ENCODE measurements at places on chromosomes 5 and 9.

- peak; percentile 42 for DNase-seq
Measured at GRCh38 chr5:109865637-109866036, 175.9 kb downstream of the MAN2A1 start.

DNA sequence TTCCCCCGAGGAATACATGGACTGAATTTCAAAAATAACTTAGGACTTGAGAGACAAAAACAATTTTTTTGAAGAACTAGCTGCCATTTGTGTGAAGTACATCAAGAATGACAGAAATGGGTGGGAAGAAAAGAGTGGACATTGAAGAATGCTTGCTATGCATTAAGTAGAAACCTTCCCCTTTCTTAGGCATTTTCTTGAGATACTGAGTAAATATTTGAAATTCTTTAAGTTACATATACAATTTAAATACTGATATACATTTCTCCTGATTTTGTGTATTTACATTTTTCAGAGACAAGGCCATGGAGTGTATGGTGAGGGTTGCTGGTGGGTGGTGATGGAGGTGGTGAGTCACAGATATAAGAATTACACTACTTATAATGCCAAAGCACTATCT is 319.3 kb upstream of the ADAMTSL1 start:
- DNase-seq = no peak

GRCh38 chr9:5089737-5090136 is 95.7 kb downstream of the INSL6 start:
- DNase-seq = no peak

DNA sequence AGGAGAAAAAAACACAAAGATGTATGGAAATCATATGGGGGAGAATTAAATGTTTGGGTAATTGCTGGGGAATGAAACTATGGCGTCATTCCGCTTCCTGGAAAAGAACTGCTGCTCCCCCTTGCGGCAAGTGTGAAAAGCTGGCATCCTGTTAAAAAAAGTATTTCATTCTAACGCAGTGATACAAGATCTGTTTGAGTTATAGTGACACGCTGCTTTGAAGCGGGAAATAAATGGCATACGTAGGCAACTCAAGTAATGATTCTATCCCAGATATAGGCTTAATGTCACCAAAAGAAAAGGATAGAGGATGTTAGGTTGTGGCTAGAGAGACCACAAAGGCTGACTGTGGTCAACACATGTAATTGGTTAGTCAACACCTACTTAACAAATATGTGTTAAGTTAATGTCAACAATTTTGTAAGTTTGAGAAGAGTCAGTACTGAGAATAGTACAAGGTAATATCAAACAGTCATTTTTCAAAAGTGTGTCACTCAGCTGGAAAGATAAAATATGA is 70.2 kb upstream of the ALDH1A1 start:
- DNase-seq = peak; percentile 10

- no peak for DNase-seq
Measured at GRCh38 chr9:136021872-136022681, 60.9 kb upstream of the UBAC1 start.

- peak; percentile 68 for DNase-seq
Measured at GRCh38 chr9:122261469-122261881, 3.2 kb downstream of the RBM18 start.

- DNase-seq = no peak
Measured at GRCh38 chr5:454936-455335, 12.0 kb downstream of the EXOC3 start.

DNA sequence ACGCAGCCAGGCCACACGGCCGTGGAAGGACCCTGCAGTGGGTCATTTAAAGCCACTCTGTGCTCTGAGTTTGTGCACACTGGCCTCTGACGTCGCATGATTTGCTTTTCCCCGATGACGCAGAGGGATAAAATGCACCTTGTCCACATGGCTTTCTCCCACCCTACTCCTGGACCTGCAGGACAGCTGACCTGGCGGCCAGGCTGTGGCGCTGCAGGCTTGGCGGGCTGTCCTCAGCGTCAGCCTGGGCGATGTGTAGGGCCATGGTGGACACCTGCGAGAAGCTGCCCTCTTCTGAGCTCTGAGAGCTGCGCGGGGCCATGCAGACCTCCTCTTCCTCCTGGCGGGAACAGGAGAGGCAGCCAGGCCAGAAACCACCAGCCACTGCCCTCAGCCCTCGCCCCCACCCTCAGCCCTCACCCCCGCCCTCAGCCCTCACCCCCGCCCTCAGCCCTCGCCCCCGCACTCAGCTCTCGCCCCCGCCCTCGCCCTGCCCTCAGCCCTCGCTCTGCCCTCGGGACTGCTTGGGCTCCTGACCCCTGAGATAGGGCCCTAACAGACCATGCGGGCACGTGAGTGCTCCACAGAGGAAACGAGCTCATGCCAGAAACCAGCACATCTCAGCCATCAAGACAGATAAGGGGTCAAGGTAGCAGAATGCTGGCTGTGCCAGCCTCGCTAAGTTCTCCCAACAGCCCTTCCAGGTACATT is 20.0 kb upstream of the SCGB3A1 start:
- DNase-seq = no peak

DNA sequence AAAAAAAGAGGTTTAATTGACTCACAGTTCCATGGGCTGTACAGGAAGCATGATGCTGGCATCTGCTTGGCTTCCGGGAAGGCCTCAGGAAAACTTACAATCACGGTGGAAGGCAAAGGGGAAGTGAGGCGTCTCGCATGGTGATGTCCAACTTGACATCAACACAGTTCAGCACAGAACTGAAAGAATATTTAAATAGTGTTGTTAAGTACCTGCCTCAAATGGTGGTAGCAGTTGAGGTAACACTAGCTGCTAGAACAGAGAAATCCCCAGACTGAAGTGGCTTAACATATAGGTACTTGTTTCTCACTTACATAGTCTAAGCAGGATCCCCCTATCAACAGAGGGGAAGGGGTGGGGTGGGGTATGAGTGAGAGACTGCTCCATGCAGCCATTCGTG is 141.6 kb downstream of the DROSHA start:
- DNase-seq = no peak
